ENCODE measurements at places on chromosomes 7 and 10.

DNA sequence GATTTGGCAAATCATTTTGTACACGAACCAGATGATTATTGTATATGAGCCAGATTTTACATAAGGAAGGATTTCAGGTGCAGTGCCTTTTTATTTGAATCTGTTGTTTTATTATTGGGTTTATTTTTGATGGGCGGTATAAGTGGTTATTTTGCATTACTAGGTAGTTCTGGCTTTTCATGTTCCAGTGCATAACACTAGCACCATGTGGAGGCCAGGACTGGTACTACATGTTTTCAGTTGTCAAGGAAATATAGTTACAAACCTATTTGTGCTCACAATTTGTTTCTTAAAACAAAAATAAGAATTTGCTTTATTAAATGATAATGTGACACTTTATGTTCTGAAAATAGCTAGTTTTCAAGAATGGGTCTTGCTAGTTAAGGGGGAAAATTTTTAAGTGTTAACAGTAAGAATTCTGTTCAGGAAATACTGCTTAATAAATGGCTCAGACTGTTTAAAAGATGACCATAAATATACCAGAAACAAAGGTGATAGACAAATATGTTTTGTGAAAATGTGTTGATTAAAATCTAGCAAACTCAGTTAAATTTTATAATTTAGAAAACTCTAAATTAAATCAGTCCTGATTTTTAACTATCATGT, 7.1 kb upstream of the SEMA3E start:
- no peak for DNase-seq

GRCh38 chr7:110881721-110882120, 209.2 kb upstream of the LRRN3 start:
- no peak for DNase-seq

DNA sequence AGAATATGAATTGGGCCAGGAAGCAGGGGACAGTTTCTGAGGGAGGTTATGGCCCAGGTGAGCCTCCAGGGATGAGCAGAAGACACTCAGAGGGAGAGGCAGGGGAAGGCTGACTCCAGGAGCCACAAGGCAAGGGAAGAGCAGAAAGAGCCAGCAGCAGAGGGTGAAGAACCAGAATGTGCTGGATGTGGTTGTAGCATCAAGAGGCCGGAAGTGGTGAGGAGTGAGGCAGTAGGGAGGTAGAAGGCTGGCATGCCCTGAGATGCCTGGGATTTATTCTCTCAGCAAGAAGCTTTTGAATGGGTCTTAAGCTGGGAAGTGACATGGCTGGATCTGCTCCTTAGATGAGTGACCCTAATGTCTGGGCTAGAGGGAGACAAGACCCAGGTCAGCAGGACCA, 311.7 kb downstream of the DOCK4 start:
- no peak for DNase-seq

- DNase-seq: no peak
Observed at GRCh38 chr10:104026762-104027161, 58.9 kb downstream of the COL17A1 start.

DNA sequence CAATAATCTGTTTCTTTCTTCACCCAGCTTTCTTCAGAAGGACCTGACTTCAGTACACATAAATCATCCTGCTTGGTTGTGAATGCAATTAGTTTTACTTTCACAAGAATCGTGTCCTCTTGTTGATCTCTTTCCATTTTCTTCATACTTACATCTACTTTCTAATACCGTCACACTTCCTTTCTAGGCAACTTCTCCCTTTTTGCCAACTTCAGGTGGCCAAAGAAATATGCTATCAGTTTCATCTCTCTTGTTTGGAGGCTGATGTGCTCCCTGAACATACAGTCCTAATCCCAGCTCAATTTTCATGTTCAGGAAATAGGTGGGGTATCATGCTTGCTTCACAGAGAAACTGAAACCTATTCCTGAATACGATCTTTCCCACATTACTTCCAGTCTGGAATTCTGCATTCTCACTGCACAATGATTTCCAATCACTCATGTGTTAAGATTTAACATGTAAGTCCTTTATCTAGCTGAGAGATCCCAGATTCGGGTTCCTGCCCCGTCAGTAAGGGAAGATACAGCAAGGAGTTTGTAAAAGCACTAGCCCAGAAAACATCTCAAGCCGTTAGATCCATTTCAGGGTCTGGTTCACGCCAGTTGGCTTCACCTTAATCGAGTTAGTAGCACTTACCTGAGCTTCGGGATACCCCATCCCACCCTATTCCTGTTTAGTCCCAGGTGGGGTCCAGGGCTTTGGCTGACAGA, 994 bp downstream of the SLC25A28 start:
- DNase-seq: peak; percentile 7

GRCh38 chr10:124123156-124123555, 29.8 kb upstream of the CHST15 start:
- no peak for DNase-seq

GRCh38 chr7:70624500-70625103, 507.3 kb upstream of the GALNT17 start:
- DNase-seq: no peak

DNA sequence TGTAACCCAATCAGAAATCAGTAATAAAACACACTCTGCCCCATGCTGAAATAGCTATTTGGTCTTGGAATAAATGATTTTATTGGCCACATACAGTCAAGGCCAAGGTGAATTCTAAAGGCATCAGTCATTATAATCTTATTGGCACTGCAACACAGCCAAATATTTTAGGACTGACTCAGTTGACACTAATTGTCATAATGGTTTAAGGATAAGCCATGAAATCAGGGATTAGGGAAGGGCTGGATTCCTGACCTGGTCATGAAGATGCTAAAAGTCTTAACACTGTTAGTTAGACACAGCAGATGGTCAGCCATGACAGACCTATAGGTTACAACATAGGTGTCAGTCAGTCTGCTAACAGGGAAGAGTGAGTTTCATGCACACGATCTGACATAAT, 330.3 kb upstream of the NPSR1 start:
- no peak for DNase-seq

GRCh38 chr7:126637538-126637937, 615.2 kb downstream of the GRM8 start:
- no peak for DNase-seq

- DNase-seq: no peak
Observed at GRCh38 chr7:111588065-111588433, 25.8 kb upstream of the IMMP2L start.

GRCh38 chr7:16455591-16455990, 9.9 kb downstream of the SOSTDC1 start:
- DNase-seq: no peak
